ENCODE measurements at places on chromosomes 12 and 14.

GRCh38 chr14:89648510-89648909 lies 231.5 kb upstream of the FOXN3 start:
- DNase-seq: no peak

GRCh38 chr12:131745706-131746105 lies 34.8 kb downstream of the SFSWAP start:
- no peak for DNase-seq

GRCh38 chr14:71202881-71203280 lies 295.6 kb downstream of the PCNX1 start:
- DNase-seq: no peak

DNA sequence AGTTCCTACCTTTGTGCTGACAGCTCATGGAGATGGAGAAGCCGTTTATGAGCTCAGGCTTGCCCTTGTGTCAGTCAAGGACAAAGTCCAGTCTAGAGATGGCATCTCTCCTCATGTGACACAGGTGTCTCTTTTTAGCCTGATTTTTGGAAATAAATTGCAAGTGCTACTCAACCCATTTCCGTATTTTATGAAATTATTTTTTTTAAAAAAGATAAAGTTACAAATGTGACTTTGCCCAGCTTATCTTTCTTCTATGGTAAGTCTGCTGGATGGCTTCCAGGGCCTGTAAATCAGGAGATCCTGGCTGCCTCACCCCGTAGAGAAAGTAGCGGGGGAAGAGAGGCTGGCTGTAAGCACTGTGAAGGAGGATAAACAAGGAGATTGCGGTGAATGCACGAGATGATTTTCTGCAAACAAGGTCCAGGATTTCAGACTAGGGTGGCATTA lies 169.7 kb downstream of the MYRFL start:
- DNase-seq: no peak

- no peak for DNase-seq
These were observed 8.7 kb upstream of the SDSL start for GRCh38 chr12:113413488-113413939.

DNA sequence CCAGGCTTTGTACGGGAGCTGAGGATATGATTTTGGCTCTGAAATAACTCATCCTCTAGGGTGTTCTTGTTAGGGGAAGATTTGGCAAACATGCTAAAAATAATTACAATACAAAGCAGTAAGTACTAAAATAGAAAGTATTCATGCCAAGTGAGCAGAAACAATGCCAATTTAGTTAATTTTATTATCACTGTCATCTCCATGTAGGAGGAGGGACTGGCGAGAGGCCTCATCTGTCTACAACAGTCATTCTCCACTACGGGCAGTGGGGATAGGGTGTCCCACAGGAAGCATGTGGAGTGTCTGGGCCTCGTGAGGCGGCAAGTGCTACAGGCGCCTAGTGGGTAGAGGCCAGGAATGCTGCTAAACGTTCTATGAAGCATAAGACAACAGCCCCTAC lies 3.3 kb downstream of the ISM2 start:
- no peak for DNase-seq

GRCh38 chr12:27252934-27253333 lies 8.8 kb downstream of the STK38L start:
- DNase-seq: no peak

GRCh38 chr14:58815161-58815701 lies 177.5 kb downstream of the DACT1 start:
- no peak for DNase-seq

DNA sequence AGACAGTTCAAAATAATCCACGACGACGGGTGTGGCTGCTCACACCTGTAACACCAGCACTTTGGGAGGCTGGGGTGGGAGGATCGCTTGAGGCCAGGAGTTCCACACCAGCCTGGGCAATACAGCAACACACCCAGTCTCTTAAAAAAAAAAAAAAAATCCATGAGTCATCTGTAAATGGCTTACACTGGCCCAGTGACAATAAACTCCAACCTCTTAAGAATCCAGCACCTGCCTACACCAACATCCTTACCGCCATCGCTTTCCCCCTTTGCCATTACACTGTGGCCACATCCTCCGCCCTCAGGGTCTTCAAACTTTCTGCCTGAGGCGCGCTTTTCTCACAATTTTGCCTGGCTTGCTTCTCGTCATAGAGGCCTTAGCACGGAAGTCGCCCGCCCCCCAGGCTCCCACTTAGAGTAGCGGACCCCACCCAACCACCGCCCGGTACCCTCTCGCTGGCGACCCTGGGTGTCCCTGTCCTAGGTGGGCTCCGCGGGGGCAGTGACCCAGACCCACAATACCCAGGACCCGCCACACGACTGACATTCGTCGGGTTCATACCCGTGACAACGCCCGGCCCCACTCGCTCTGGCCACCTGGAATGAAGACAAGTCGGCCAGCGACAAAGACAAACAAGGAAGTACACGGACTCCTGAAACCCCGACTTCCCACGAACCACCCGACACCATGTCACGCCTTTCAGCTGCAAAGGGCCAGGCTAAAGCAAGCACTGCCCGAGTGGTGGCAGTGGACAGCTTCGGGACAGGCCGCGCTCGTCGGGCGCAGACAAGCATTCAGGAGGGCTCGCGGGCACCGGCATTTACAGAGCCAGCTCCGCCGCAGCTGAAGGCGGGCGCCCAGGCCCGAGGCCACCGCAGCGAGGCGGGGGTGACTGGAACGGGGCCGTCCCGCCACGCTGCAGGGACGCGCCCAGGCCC lies 636 bp downstream of the GOLGA3 start:
- DNase-seq: no peak

DNA sequence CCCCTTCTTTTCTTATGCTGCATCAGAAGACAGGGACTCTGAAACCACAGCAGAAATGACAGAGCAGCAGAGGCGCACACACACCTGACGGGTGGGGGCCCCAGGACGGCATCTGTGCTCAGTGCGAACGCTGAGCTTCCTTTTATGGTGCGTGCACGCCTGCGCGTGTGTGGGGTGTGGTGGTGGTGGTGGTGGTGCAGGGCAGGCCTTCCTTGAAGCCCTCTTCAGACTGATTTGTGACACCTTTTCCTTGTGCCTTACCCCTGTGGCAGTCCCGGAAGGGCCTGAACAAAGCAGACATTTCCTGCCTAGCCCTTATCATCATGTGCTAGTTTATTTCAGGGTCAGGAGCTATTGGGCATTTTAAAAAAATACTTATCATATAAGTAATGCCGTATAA lies 75.7 kb downstream of the TSPAN9 start:
- DNase-seq: no peak

- DNase-seq: no peak
These were observed 24.8 kb downstream of the SLC39A9 start for GRCh38 chr14:69423279-69423678.

DNA sequence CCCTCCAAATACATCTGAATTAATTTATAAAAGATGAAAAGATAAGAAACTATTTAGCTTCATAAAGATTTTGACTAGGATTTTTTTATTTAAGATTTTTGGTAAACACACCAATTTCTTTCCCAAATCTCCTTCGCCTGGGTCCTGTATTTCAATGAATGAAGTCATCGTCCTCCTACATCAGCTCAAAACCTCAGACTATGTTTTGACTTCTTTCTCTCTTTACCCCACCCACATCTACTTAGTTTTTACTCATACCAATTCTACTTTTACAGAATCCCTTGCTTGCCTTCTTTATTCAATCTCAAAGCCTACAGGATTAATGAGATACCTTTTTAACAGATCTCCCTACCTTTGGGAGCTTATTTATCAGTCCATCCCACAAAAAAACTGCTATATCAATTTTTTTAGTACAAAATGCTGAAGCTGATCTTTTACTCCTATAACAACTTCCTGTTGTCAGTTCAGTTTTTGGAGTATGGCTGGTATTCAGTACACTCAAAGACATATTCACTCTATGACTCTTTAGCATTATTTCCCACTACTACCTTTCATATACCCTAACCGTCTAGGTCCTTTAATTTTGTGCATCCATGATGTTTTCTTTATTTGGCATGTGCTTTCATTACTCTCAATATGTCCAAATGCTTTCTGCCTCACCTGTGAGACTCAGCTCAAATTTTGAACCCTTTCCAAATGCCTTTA lies 18.7 kb upstream of the CCDC91 start:
- DNase-seq: no peak

DNA sequence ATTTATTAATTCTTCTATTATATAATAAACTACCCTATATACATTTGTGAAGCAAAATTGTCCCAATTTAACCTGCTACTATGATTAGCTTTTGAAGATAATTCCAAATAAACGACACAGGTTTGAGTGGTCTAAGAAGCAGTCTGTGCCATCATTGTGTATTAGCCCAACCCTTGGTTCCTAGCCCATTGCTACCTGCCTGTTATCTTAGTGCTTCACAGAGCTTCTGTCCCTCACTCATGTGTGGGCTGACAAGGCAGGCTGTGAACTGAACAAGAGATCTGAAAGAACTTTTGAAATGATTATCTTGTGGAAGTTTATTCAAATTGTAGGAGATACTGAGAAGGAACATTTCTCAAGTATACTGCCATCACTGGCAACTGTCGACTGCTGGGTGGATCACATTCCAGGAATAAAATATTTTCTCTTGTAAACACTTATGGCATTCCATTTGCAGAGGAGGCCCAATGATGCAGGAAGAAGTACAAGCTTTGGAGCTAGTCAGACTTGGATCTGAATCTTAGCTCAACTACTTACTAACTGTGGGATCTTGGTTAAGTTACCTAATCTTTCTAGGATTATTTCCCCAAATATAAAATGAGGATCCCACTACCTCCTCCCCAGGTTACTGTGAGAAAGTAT lies 7.8 kb upstream of the MTERF2 start:
- DNase-seq: no peak

- no peak for DNase-seq
These were observed 62.3 kb downstream of the UNC79 start for GRCh38 chr14:93493054-93493453.

GRCh38 chr12:41992022-41992421 lies 152.7 kb downstream of the GXYLT1 start:
- no peak for DNase-seq

DNA sequence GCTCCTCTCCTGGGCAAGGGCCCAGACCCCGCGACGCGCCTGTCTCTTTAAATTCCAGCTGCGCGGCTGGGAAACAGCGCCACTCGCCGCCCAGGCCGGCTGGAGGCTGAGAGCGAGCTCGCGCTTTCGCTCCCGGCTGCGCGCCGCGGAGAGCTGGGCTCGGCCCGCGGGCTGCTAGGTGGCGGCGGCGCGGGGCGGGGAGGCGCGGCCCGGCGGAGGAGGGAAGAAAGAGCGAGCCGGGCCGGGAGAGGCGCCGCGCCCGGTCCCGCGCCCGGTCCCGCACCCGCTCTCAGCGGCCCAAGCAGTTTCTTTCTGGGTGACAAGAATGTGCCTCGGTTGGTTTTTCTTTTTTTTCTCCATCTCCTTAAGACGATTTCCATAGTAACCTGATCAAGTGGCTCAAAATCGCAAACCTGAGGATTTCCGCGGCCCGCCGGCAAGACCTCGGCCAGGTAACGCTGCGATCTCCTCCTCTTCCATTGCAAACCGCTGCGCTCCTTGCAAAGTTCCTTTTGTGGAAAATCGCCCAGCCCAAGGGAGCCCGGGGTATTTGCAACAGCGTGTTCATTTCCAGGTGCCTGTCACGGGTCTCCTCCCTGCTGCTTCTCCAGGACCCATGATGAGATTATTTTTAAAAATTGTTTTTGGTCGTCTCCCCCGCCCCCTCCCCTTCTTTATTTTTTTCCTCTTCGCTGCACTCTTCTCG lies 259.5 kb upstream of the E2F7 start:
- DNase-seq: no peak

DNA sequence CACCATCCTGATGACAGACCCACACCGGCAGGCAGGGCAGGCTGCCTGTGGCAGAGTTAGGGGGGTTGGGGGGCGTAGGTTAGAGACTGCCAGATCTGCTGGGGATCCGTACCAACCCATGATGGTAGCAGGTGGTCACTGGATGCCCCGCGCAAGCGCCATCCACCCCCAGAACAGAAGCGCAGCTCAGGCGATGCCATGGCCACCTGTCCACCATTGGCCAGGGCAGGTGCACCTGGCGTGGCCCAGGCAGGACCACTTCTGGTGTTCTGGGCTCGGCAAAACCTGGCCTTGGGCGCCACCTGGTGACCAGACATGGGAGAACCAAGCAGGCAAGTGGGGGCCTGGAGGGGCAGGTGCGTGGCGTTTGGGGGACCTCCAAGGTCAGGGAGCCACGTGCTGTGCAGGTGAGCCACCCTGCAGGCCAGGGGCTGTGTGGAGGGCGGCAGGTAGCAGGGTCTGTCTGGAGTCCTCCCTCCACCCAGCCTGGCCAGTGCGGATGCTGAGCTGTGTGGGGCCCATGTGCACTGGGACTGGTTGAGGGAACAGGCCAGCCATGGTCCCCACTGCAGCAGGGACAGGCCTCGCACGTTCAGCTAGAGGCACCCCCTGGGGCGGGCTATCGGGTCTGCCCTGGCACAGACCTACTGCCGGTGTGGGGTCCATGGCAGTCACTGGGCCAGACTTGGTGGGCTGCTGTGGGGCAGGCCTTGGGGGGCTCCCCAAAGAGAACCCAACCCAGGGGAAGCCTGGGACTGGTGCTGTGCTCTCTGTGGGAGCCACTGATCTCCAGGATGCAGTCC lies 15.6 kb downstream of the BAG5 start:
- peak; percentile 59 for DNase-seq

- DNase-seq: peak; percentile 27
These were observed 594 bp downstream of the ZCCHC8 start for GRCh38 chr12:122499991-122500684.

DNA sequence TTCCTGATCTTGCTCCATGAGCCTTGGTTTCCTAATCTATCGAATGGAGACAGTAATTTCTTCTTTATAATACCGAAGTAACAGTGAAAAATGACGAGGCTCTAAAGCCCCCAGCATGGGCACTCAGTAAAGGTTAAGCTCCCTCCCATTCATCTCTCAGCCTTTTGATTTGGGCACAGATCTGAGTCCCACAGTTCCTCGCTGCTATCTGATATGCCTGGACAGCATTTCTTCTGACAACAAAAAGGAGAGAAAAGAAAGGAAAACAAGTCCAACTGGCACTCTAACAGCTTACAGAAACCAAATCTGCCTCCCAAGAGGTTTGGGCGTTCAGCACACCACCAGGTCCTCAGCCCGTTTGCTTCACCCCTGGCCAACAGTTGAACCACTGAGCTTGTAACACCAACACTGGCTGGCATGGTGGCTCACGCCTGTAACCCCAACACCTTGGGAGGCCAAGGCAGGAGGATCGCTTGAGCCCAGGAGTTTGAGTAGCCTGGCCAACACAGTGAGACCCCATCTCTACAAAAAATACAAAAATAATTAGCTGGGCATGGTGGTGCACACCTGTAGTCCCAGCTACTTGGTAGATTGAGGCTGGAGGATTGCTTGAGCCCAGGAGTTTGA lies 19.5 kb downstream of the CCDC88C start:
- no peak for DNase-seq

All from activated effector memory CD4-positive, alpha-beta T cell treated with Interleukin-2 at 50 U/mL for 16 hours (primary cell).